Stimulated activated CD4-positive, alpha-beta T cell treated with anti-CD3 and anti-CD28 coated beads, Interleukin-12 subunit alpha, Interleukin-12 subunit beta, amount 100 ng/mL, for 24 hours (primary cell): ENCODE measurements at places on chromosomes 1 and 21.

GRCh38 chr1:17080880-17081279, 27.0 kb upstream of the SDHB start:
- DNase-seq = no peak

GRCh38 chr1:223301371-223301770, 62.6 kb downstream of the SUSD4 start:
- no peak for DNase-seq

DNA sequence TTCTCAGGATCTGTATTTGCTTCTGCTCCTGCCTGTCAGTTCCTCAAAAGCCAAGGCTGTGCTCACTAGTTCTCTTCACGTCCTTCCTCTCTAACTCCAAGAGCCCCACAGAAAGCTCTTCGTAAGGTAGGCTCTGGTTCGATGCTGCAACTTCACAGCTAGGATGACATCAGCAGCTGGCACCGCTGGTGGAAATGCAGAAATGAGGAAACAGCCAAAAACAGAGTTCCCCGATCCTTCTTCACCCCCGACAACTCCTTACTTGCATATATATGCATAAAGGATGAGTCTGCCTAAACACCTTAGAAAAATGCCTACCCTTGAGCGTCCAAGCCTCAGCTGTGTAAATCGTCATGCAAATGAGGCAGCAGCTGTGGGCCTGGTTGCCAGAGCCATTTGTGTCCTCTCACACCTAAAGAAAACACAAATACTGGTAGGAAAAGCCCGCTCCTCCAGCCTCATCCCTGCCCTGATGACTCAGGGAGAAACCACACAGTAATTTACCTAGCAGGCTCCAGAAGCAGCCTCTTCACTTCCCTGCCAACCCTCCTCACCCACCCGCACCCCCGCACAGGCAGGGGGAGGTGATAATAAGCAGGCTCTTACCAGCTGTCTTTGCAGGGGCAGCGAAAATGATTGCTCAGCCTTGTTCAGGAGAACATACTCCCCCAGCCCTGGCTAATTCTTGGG, 28.2 kb downstream of the BATF3 start:
- no peak for DNase-seq

- peak; percentile 13 for DNase-seq
These were observed 62.0 kb upstream of the RASAL2 start for GRCh38 chr1:178031856-178032320.

- DNase-seq = no peak
These were observed 99.0 kb upstream of the BEND5 start for GRCh38 chr1:48875552-48876329.

DNA sequence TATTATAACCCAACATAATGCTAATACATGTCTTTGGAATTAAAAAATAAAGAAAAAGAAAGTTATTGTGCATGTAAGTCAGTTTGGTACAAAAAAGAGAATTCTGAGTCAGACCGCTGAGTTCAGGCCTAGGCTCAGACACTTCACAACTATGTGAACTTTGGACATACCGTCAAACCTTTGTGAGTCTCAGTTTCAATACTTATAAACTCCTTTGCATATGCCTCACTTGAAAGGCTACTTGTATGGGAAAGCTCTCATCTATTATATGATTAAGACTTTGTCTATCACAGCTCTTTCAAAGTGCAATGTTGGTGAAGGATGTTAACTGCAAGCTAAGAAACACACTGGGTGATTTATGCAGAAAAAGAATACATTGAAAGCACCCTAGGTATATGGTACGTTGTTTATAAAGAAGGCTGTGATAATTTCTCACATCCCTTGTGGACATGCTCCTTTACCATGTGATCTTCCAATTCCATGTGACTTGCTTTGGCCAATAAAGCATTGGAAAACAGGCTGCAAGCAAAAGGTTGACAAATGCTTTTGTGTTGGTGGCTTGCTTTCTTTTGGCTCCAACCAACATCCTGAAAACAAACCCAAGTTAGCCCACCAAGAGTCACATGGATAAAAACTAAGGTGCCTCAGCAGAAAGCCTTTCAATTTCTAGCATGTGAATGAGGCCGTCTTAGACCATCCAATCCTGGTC, 49.6 kb downstream of the INTS7 start:
- DNase-seq = no peak

DNA sequence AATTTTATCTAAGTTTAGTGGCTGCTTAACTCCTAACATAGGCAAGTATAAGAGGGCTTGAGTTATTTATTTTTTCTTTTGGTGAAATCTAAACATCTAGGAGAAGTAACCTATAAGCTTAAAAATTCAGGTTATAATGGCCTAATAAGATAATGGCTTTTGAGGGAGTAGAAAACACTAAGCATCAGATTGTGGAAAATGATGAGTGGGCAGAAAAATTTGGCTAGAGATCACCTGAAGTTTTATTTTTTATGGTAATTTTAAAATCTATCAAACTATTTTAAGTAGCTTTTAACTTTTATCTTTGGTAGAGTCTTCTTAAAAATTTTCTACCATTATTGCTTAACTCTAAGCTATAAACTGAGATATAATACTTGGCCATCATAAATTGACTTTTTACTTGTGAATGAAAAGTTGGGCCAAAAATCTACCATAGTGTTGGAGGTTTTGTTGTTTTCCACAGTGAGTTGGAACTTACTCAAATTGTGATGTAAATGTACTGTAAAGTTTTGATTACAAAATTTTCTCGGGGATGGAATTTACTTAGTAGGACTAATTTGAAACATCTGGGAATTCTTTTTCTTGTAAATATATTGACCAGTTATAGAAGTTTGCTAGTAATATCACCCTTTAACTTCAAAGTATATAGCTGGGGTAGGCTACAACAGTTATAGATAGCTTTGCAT, 63.9 kb downstream of the USP25 start:
- no peak for DNase-seq

GRCh38 chr1:7049913-7050625, 264.8 kb downstream of the CAMTA1 start:
- DNase-seq = no peak

DNA sequence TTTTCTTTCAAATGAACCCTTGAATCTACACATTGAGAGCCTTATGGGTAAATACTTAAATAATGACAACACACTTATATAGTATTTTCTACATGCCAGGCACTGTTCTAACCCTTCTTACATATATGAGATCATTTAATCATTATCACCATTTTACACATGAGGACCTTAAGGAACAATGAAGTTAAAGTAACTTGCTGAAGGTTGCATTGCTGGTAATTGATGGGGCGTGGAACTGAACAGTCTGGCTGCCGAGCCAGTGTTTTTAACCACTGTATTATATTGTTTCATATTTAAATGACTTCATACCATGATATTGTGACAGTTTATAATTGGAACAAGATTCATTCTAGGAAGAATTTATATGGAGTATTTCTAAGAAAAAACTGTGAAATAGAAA, 111.9 kb upstream of the TENT5C start:
- no peak for DNase-seq

- DNase-seq = no peak
These were observed 53.6 kb downstream of the TESK2 start for GRCh38 chr1:45437323-45437722.

GRCh38 chr1:70720109-70720508, 309.0 kb downstream of the CTH start:
- no peak for DNase-seq

GRCh38 chr1:216766633-216767327, 43.6 kb upstream of the ESRRG start:
- DNase-seq = no peak

- DNase-seq = no peak
These were observed 21.1 kb upstream of the ADGRB2 start for GRCh38 chr1:31785020-31785946.

DNA sequence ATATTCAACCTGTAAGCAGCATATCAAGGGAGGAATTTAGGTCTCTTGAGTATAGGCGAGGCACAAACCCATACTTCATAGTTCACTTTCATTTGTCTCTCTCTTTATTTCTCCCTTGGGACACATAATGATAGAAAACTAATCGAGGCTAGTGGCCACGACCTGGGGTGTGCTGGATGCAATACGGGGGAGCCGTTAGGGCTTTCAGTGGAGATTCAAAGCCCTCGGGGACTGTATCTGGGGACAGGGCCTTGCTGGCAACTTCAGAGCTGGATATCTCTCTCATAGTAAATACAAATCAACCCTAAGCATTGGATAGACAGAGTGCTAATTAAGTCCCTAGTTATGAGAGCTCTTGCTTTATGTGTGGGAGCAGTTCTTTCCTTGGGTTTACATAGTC, 36.9 kb upstream of the SLC22A15 start:
- no peak for DNase-seq

DNA sequence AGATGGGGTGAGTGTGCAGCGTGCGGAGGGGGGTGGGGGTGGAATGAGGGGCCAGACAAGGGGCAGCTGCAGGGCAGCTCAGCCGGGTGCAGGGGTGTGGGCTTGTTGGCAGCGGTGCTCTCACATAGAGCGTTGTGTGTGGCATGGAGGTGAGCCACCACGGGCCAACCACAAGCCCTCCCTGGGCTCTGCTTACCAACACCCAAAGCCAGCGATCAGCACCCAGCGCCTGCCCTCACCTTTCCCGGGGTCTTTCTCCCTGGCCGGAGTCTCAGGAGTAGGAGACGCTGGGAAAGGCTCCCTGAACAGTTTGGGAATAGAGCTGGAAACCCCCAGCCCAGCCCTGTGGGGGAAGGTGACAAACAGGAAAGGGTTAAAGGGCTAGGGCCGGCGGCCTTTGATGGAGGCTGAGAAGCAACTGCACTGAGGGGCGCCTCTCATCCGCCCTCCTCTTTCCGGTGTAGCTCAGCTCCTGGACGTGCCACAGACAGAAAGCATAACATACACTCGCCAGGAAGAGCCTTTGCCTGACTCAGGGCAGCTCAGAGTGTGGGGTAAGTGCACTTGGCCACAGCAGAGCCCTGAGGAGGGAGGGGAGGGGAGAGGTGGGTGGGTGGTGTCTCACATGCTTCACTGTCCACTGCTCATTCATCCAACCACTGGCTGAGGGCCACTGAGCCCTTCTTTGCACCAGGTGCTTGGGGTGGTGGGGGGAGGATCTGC, 577 bp downstream of the IKBKE start:
- DNase-seq = no peak

GRCh38 chr21:38175306-38175705, 81.5 kb upstream of the KCNJ15 start:
- DNase-seq = no peak

DNA sequence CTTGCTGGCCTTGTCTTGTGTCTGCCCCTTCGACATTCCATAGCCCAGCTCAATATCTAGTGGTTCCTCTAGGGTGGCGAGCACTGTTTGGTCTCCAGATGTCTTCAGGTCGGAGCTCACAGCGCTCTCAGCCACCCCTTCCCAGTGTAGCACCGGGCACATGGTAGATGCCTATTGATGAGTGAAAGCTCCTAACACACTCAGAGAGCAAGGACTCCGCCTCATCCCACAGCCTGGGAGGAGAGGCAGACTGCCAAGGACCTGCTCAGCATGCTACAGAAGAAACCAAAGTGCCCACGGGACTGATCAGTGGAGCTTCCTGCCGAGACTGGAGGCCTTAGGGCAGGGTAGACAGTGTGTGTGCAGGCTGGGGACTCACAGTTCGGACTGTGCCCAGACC, 10.9 kb downstream of the PCSK9 start:
- DNase-seq = no peak

DNA sequence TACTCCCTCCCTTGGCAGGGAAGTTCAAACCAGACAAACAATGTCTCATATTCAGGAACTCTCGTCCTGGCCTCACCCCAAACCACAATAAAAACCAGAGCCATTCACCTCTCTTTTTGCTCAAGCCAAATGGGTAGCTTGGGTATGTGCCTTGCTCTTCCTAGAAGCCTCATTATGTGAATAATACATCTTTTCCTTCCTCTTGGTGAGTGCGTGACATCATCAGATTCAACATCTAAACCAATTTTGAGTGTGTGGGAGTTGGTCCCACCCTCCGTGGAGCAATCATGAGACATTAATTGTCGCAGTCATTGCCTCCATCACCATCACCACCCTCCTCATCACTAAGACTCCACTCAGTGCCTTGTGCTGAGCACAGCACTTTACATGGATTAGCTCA, 482.9 kb downstream of the PTPRU start:
- no peak for DNase-seq

GRCh38 chr21:40667967-40668366, 179.0 kb downstream of the DSCAM start:
- DNase-seq = no peak

GRCh38 chr1:231177936-231178335, 16.1 kb downstream of the TRIM67 start:
- no peak for DNase-seq

DNA sequence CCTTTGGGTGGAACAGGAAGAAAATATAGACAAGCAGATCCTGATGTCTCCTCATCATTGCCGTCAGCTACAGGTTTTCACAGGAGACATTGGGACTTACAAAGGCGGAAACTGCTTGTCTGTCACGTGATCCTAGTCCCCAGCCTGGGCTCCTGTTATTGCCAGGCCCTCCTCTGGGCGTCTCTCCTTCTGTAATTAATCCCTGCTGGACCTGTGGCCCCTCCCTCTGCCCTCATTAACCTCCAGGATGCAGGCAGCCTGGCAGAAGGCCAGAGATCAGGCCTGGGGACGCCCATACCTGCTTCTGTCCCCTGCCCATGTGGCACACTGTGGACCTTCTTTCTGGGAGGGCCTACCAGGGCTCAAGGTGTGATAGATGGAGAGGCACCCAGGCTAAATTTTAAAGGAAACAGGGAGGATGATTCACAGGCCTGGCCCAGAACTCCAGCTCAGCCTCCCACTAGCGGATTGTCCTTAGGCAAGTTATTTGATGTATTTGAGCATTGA, 2.4 kb downstream of the S100A5 start:
- no peak for DNase-seq

GRCh38 chr1:91020967-91021685, 709 bp downstream of the ZNF644 start:
- peak; percentile 30 for DNase-seq

GRCh38 chr21:45123440-45123839, 49.1 kb downstream of the ADARB1 start:
- DNase-seq = no peak

GRCh38 chr1:167805041-167805556, 83.3 kb downstream of the MPZL1 start:
- no peak for DNase-seq

- DNase-seq = peak; percentile 73
These were observed 10.6 kb downstream of the AVPR1B start for GRCh38 chr1:206106328-206107167.

GRCh38 chr1:168772428-168773060, 43.5 kb upstream of the DPT start:
- DNase-seq = no peak

DNA sequence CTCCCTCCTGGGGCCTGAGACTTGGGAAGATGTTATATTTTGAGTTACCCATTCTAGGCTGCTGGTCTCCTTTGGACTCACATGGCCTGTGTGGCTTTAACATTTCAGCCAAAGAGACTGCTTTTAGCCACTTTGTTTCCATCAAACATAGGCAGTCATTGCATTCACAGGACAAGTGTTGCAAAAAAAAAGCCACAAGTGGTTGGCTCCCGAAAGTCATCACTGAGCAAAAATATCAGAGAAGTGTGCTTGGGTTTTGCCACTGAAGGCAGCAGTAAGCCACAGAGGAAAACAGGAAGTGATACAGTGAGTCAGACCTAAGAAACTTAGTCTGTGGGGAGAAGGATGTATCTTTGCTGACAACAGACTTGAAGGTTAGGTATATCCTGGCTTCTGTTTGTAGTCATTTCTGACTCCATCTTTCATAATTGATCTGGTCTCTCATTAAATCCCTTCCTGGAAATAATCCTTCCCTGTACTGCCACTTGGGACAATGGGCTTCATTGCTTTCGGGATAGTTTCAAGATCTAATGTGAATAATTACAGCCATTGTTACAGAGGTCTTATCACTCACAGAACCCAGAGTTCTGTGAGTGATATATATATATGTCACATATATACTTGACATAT, 80.9 kb downstream of the COLGALT2 start:
- peak; percentile 8 for DNase-seq

- DNase-seq = no peak
These were observed 6.2 kb upstream of the KIAA1614 start for GRCh38 chr1:180906511-180906910.
